ENCODE measurements at places on chromosomes 4 and X.

- DNase-seq = no peak
These were observed 183.4 kb downstream of the KIT start for GRCh38 chr4:54840992-54841768.

DNA sequence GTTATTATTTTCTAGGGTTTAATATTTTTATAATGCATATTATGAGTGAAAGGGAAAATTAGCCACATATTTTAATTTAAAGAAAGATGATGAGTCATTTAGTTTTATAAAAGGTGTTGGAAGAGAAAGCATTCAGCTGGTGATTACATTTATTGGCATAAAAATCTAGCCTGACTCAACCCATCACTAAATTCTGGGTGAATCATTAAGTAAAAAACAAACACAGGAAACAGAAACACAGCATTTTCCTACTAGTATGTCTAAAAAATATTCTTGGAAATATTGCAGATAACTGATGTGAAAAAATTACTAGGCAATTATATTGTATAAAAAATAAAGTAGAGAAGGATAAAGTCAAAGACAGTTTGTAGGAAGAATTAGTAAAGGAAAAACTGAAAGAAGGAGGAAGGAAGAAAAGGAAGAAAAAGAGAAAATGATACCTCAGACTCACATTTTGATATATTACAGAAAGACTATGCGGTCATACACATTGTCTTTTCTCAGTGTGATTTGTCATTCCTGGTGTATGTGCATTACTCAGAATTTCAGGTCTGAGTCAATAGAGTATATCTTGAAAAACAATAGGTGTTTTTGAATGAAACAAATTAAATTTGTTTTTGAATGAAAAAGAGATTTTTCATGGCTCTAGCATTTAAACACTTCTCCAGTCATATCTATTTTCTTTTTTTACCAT is 48.0 kb upstream of the SPOCK3 start:
- no peak for DNase-seq

DNA sequence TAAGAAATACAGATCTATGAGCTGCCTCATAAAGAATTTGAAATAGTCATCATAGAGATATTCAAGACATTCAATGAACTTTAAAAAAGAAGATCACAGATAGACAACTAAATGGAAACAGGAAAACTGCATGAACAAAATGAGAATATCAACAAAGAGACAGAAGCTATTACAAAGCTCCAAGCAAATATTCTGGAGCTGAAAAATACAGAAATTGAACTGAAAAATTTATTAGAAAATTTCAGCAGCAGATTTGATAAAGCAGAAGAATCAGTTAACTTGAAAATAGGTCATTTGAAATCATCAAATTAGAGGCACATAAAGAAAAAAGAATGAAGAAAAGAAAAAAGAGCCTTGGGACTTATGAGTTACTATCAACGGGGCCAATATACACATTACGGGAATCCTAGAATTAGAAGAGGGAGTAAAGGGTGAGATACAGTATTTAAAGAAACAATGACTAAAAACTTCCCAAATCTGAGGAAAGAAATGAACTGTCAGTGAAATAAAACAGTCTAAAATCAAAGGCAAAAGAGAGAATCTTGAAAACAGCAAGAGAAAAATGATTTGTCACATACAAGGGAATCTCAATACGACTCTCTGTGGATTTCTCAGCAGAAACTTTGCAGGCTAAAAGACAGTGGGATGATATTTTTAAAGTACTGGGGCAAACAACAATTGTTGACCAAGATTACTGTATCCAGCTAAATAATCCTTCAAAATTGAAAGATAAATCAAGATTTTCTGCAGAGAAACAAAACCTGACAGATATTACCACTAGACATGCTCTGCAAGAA is 641.6 kb downstream of the ANKRD50 start:
- no peak for DNase-seq

GRCh38 chr4:22471999-22472461 is 43.8 kb downstream of the ADGRA3 start:
- no peak for DNase-seq

- DNase-seq = no peak
These were observed 37.8 kb downstream of the SPOCK3 start for GRCh38 chr4:167196344-167197012.

DNA sequence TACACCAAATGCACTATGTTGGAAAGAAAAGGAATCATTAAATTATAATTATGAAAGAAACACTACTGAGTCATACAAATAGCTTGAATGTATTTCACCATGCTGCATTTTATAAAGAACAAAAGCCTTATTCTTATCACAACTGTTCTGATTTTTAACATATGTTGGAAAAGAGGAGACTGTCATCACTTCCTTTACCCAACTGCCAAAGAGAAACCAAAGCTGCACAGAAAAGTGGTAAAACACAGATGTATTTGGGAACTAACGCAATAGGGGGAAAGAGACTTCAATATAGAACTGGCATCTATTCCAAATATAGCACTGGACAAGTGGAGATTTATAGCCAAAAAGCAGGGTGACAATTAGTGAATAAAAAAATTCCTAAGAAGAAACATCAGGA is 181.0 kb downstream of the SPANXN3 start:
- DNase-seq = no peak

DNA sequence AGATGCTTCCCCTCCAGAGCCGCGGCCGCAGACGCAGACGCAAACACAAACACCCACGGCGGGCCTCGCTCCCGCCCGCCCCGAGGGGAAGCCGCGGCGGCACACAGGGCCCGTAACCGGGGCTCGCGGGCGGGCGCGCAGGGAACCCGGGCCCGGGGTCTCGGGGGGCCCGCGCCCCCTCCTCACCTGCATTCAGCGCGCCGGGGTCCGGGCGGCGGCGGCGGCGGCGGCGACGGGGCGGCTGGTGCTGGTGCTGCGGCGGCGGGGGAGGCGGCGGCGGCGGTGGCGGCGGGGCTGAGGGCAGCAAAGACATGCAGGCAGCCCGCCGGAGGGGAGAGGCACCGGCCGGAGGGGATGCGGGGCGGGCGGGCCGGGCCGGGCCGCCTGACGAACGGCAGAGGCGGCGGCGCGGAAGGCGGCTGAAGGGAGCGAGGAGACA is 255 bp upstream of the CNOT6L start:
- no peak for DNase-seq

GRCh38 chrX:154300816-154301215 is 5.2 kb downstream of the TKTL1 start:
- DNase-seq = no peak

GRCh38 chr4:30536231-30536630 is 183.9 kb upstream of the PCDH7 start:
- no peak for DNase-seq

GRCh38 chr4:152037435-152037834 is 276.6 kb upstream of the GATB start:
- DNase-seq = no peak

DNA sequence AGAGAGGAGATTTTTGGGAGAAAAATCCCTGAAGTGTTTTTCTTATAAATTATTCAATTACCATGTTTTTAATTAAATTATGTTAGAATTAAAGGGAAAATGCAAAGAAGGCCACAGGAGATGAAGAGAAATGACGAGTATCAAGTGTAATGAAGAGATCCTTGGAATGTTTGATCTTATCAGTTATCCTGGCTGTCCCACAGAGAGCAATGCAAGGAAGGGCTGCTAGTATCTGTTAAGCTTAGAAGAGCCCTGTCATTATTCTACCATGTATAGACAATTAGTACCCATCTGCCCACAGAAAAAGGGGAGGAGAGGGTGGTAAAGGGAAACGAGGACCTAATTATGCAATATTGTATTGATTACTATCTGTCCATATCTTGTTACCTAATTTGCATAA is 257.1 kb downstream of the BANK1 start:
- DNase-seq = no peak

GRCh38 chr4:20095805-20096541 is 155.7 kb upstream of the SLIT2 start:
- no peak for DNase-seq

- DNase-seq = no peak
These were observed 102.0 kb downstream of the CBR4 start for GRCh38 chr4:168908093-168908492.

DNA sequence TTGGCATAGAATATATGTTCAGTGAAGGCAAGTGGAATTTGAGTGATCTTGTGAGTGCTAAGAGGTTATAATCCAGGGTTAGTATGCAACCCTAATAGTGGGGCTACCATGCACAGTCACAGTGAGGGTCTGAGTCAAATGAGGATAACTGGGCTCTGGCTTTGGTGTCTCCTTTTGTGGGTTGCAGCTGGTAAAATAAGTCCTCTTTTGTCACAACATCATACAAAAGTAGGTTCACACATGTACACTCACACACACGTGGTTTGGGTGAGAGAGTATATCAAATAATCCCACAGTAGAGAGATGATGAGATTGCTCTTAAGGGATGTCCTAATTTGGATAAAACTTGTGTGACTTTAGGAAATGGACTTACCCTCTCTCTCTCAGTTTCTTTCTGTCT is 79.6 kb upstream of the EOLA2 start:
- no peak for DNase-seq

DNA sequence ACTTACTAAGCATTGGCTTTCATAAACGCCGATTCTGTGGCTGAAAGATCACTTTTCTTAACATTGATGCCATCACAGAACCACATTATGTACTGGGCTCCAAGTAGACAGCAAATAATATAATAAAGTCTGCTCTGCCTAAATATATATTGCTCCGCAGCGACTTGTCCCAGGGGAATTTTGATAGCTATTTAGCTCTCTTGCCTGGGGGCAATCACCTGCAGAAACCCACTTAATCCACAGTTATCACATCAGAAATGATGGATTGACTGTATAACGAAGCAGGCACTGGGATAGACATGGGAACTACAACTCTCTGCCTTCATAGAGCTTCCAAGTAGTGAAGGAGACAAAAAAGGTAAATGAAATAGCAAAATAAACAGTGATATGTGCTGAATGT is 48.0 kb upstream of the MYOZ2 start:
- DNase-seq = no peak

DNA sequence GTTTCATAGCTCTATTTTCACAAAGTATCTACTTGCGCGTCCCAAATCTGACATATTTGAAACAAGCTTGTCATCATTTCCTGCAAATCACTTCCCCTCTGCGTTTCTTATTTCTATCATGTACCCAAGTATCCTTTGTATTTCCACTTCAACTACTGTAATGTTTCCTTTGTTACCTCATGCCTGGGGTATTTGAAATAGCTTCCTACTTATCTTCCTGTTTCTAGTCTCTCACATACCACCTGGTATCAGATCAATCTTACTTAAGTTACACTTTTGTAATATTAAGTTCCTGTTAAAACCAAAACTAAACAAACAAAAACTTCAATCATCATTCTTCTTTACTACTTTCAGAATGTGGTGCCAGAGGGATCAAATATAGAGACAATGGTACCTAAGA is 93.6 kb upstream of the SMAD1 start:
- no peak for DNase-seq

GRCh38 chr4:85210353-85210752 is 243.9 kb upstream of the WDFY3 start:
- DNase-seq = no peak

DNA sequence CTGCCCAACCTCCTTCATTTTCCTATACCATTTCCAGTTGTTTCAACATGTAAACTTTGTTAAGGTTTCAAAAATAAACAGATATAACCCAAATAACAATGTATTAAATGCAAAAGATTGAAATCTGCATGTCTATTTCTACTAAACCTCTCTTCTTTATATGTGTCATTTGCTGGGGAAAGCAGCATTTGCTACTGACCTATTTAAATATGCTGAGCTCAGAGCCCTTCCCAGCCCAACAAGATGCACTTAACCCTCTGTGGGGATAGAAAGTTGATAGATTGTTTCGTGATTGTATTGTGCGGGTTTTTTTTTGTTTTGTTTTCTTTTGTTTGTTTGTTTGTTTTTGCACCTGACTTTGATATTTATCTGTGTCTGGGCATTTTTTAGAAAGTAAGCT is 139.5 kb downstream of the UCHL1 start:
- DNase-seq = no peak

DNA sequence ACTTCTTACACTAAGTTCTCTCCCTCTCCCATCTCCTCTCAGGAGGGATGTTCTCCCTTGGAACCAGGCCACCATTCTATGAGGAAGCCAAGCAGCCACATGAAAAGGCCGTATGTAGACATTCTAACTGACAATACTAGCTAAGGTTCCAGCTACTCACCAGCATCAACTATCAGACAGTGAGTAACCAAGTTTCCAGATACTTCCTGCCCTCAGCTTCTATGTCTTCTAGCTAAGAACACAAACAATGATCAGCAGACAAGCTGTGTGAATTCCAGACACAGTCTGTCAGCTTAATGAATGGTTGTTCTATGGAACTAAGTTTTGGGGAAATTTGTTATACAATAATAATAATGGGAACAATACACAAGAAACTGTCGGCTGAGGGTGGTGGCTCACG is 50.8 kb downstream of the SMIM14 start:
- DNase-seq = no peak

- DNase-seq = no peak
These were observed 353.2 kb upstream of the MAGEB2 start for GRCh38 chrX:29862126-29862677.

- no peak for DNase-seq
These were observed 19.2 kb downstream of the TMEM131L start for GRCh38 chr4:153485359-153485758.

GRCh38 chr4:164136180-164136616 is 617.7 kb upstream of the SMIM31 start:
- DNase-seq = no peak

Measured in naive thymus-derived CD8-positive, alpha-beta T cell (primary cell).